Hippocampal formation (tissue), 2 donors: ENCODE measurements at places on chromosomes 12 and 14.
A peak's percentile ranks its signal among the peaks of the same experiment; 100 is the strongest.

DNA sequence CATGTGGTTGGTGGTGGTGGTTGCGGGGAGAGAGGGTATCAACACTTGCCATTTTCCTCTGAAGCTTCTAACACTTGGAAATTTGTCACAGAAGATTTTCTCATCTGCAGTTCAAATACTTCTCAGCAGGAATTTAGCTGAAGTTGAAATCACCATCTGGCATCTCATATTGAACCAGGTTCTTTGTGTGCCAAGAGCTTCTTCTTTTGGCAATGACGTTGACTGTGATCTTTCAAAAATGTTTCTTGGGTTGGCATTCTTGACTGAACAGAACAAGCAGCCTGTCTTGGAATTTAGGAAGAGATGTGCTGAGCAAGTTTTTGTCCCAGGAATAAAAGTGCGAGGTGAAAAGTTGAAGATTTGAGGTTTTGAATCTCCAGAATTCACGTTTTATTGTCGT lies 8.7 kb upstream of the NIN start:
- DNase-seq, result no peak

GRCh38 chr12:13945641-13946040 lies 35.8 kb downstream of the GRIN2B start:
- no peak for DNase-seq

- DNase-seq, result no peak
Measured at GRCh38 chr12:21913823-21914222, 27.4 kb downstream of the ABCC9 start.

DNA sequence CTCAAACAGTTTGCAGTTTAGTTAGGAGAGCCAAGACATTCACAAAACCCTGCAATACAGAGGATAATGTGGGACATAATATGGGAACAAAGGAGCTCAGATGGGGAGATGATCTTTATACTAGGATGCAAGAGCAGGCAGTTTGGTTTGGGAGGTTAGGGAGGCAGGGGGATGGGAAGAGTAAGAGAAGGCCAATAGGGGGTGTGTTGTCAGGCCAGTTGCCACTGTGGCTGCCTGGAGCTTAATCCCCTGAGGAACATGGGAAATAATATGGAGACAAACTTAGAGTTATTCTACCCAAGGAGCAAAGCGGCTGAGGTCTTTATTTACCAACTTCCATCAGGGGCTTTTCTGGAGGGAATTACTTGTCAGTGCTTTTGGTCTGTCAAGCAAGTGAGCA lies 10.0 kb upstream of the CSRP2 start:
- no peak for DNase-seq

DNA sequence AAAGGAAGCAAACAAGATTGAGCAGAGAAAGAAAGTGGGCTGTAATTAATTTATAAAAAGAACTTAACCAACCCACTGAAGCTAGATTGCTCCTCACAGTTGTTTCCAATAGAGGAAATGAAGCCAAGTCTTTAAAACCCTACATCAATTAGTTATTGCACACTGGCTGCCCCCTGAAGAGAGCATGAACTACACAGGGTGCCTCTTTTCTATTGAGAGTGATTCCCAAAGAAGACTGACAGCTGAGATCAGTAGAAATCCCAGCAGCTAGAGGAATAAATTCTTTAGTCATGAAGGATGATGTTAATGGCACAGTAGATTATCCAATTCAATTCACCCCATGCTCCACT lies 8.6 kb upstream of the USP15 start:
- no peak for DNase-seq

GRCh38 chr12:29269706-29270408 lies 111.1 kb downstream of the ERGIC2 start:
- DNase-seq, result no peak

GRCh38 chr14:22997676-22998323 lies 12.1 kb downstream of the C14orf93 start:
- no peak for DNase-seq

GRCh38 chr14:31947680-31948595 lies 129.2 kb upstream of the ARHGAP5 start:
- no peak for DNase-seq

- no peak for DNase-seq
Measured at GRCh38 chr14:89811954-89812575, 142.5 kb downstream of the EFCAB11 start.

- no peak for DNase-seq
Measured at GRCh38 chr12:120639771-120640721, at the start of gene CABP1. CABP1 (plus strand) TSS chr12:120640626; CDS start chr12:120640686, 60 bp downstream.

- no peak for DNase-seq
Measured at GRCh38 chr12:6234906-6235305, 34.7 kb downstream of the CD9 start.

DNA sequence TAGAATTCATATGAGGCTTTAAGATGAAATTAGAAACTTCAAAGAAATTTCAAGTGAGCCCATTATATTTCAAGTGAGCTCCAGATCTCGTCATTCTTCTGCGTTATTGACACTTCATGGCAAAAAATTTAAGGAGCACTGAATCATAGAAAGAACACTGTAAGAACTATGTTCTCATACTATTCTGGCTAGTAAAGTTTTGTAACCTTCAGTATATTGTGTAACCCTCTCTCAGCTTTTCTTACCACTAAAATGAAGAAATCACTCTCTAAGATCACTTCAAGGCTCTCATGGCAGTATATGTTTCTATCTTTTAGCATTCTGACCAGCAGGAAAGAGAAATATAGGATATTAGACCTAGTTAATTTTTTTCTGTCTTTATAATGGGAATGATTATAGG lies 6.3 kb downstream of the GPHN start:
- no peak for DNase-seq

DNA sequence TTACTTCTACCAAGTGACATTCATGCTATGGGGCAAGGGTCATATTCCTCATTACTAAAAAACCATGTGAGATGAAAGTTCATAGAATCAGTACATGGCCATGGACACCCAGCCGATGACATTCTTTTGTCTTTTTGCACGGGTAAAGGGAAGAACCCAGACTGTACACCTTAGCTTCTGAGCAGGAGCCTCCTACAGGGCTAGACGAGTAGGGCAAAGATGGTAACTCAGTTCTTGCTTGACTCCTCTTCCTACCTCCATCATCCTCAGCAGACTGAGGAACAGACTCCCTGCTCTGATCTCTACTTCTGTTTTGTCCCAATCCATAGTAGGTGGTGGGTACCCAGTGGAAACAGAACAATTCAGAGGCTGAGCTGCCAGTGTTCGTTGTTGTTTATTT lies 281.3 kb downstream of the NPAS3 start:
- no peak for DNase-seq

GRCh38 chr14:54278087-54278486 lies 118.7 kb upstream of the CDKN3 start:
- DNase-seq, result no peak

GRCh38 chr12:112961074-112961473 lies 17.2 kb upstream of the OAS2 start:
- DNase-seq, result no peak

GRCh38 chr14:75204116-75204515 lies 27.7 kb upstream of the TMED10 start:
- DNase-seq, result no peak

DNA sequence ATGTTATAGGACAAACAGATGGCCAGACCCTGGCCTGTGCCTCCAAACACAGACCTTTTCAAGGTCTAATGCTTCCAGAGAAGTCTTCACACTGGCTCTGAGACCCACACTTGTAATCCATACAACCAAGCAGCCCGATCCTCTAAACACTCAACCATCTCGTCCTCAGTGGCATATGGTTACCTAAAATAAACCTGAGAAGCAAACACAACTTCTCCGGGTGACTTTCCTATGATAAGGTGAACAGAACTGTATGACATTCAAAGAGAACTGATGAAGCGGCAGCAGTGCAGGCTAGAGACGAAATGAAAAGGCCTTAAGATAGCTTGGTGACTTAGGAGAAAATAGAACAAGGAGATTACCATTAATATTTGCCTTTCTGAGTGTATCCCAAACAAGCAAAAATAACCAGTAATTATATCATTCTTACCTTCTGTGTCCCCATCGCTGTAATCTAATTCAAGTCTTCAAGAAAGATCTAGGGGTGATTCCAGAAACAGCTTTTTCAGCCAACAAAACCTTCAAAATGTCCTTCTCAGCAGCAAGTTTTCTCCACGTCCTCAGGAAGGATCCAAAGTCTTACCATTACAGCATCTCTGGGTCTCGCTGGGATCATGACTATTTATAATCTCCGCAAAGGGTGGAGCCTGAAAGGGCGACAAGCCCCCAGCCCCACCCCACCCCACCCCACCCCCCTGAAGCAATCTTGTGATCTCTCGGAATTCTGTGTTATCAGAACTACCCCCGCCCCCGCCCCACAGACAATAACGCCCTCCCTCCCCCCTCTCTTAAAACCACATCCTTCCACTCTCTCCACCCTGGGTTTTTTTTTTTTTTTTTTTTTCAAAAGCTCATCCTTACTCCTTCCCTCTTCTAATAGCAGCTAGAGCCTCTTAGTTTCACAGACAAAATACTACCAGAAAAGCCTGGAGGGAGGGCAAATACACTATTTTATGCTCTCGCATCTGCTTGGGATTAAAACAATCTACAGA lies at the start of gene SLC2A3:
Gene SLC2A3, minus strand, starts transcription at position 598 of the 992 bp plus-strand sequence. Its CDS starts 153 bp downstream, at position 445.
- peak; percentile 76 for DNase-seq

GRCh38 chr14:65470404-65470880 lies 57.9 kb downstream of the FUT8 start:
- no peak for DNase-seq

- DNase-seq, result no peak
Measured at GRCh38 chr12:80107221-80107620, 7.9 kb downstream of the OTOGL start.

DNA sequence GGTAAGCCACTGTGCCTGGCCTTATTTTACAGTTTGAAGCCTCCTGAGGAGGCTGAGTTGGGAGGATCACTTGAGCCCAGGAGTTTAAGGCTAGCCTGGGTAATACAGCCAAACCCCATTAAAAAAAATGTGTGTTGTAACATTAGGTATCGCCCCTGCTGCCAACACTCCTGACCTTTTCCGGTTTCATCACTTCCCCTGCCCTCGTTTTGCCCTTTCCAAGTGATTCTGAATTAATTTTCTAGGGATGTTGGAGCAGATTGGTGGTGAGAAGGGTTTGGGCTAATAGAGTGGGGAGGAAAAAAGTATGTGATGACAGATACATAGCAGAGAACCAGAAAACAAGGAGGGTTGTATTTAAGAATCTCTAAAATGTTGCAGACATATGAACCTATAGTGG lies 25.6 kb upstream of the C12orf71 start:
- no peak for DNase-seq

DNA sequence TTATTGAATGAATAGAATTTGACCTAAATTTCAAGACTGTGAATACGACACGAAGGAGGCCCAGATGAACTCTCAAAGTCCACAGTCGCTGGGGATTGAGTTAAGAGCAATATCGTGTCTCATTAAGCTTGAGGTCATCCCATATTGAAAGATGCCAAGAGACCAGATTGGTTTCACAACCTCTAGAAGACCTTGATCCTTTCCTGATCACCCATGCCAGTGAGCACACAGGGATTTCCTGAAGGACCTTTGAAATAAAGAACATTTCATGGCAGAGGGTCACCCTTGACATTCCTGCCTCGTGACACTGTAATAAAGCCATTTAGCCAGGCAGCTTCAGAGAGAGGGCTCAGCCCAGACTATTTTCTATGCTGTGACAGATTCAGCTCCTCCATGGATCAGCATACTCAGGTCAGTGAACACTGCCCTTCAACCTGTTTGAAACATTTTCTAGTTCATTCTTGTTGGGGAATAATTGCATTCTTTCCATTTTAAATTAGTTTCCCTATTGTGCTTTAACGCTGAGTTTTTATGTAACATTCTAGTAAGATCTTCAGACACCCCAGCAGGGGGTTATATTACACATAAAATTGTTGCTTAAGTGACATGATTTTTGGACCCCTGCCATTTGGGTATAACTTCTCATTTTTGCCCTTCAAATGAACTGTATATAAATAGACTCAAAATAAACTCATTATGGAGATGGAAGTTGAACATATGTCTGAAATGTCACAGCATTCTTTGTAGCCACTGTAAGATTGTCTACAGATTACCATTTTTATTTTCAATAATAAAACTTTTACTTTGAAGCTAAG lies 213.2 kb downstream of the C12orf50 start:
- DNase-seq, result no peak

- no peak for DNase-seq
Measured at GRCh38 chr12:50689437-50689836, 74.5 kb upstream of the ATF1 start.

DNA sequence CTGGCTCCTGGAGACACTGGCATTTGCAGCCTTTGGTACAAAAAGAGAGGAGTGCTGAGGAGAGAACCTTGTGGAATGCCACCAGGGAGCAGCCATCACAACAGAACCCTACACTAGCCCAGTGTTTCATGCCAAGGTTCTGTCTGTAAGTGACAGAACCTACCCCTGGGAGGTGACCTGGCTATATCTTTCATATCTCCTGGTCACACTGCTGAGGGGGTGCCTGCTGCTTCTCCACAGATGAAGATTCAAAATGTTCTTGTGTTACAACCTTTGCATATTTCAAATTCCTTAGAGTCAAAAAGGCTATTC lies 12.7 kb upstream of the EIF4B start:
- DNase-seq, result no peak

- no peak for DNase-seq
Measured at GRCh38 chr14:60512126-60512525, 3.2 kb downstream of the SIX6 start.

- no peak for DNase-seq
Measured at GRCh38 chr12:115455268-115455681, 771.3 kb upstream of the TBX3 start.

- no peak for DNase-seq
Measured at GRCh38 chr12:32151552-32151951, 44.9 kb downstream of the BICD1 start.

DNA sequence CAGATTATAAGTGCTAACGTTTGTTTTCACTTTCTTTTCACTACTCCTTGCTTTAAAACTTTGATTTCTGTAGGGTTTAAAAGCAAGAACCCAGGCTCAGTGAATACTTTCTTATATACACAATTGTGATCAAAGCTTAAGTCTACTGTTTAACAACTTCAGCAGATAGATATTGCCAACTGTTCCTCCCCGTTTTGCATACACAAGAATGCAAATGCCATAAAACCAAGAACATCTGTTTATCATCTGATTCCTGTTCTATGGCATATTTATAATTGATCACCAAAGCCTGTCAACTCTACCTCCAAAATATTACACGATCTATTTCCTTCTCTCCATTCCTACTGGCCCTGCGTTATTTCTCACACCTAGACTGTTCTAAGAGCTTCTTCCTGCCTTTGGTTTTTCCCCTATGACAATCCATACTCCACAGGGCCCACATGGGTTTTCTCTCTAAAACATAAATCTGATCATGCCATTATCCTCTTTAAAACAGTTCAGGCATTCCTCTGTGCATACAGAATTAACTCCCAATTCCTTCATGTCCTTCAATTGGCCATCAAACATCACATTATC lies 15.9 kb downstream of the MED13L start:
- no peak for DNase-seq

- no peak for DNase-seq
Measured at GRCh38 chr12:3572560-3572959, 81.6 kb downstream of the PRMT8 start.
